ENCODE measurements at places on chromosomes 3 and 15.

DNA sequence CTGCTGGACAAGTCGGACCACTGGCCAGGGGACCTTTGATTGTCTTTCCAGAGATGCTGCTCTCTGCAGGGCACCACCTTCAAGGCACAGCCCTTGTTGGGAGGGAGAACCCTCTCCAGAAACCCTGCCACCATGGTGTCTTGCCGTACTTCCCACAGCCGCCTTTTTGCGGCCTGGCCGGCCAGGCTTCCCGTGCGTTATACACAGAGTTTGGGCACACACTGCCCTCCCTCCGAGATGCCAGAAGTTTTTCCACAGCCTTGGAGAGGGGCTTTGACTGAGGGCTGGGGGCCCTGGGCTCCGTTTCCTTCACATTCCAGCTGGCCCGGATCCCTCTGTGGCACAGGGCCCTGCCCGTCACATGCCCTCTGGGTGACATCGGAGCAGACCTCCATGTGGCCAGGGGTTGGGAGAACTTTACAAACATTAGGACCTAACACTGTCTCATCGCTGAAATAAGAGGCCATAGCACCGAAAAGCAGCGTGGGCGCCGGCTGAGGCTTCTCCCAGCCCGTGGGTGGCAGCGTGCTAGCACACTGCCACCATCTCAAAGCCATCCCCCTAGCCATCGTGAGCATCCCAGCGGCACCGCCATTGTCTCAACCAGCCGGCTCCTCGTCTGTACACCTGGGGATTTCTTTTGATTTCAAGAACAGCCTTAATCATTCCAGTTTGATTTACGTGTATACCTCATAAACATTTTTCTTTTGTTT lies 6.3 kb upstream of the APEH start:
- no peak for DNase-seq

DNA sequence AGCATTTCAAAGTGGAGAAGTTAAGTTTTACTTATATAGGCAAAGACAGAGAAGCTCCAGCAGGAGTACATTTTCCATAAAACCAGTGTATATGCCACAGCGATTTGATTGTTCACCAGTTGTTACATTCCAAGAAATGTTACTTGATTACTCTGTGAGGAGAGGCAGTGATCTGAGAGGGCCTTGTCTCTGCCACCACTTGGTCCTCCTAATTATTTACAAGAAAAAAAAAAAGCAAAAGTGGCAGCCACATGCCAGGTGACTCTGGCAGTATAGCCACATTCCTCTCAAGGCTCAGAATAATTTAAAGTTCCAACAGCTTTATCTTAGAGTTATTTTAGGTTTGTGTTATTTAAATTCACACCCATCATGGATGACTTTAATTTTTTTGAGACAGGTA lies 1077.8 kb downstream of the ZPLD1 start:
- DNase-seq: no peak

DNA sequence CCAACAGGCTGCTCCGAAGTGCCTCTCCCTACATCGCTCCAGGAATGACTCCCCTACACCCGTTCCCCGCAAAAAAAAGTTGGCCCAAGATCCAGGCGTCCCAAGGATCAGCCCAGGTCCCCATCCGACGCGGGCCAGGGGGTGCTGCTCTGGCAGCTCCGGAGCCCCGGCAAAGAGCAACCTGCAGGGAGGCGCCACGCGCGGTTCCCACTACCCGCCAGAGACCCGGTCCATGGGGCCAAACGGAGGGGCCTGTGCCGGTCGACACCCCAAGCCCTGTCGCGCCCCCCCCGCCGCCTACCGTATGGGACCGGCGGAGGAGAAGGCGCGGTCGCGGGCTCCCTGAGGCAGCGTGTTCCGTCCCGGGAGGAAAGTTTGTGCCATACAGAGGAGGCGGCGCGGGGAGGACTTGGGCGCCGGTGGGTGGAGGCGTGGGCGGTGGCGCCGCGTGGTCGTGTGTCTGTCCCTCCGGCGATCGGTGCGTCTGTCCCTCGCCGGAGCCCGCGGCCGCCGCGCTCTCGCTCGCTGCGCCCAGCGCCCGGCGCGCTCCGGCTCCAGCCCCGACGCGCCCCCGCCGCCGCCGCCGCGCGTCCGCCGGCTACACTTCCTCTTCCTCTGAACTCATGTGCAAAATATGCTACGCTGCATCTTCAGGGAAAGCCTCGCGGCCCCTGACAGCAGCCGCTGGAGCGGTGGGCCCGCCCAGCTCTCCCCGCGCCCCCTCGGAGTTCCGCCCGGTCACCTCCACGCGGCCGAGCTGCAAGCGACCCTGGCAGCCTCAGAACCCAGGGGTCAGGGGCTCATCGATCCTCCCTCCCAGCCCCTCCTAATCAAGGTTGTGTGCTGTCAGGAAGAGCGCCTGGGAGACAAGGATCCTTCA lies at the start of gene RFTN1:
TSS of gene RFTN1 (minus strand) at position 559 of the 880 bp plus-strand sequence. CDS start 19,830 bp downstream, outside the sequence.
- DNase-seq: peak; percentile 18

GRCh38 chr3:196138482-196139254 lies 56.8 kb upstream of the TFRC start:
- no peak for DNase-seq

DNA sequence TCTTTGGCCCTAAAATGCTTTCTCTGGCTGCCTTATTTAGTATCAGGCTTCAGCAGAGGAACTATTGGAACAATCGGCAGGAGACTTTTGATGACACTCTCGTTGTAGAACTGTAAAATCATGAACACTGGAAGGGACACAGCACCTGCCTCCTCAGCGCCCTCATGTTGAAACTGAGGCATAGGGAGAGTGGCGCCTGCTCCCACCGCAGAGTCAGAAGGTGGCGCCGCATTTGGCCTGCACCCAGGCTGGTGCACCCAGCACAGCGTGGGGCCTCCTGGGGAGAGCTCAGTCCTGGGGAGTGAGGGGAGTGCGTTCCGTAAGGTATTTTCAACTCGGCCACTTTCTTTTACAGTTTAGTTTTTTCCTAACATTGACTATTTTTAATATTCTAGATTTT lies 78.2 kb upstream of the BLM start:
- no peak for DNase-seq

GRCh38 chr3:21544076-21544462 lies 206.9 kb downstream of the ZNF385D start:
- DNase-seq: no peak

- no peak for DNase-seq
These were observed 120.7 kb upstream of the MDFIC2 start for GRCh38 chr3:70433091-70433490.

DNA sequence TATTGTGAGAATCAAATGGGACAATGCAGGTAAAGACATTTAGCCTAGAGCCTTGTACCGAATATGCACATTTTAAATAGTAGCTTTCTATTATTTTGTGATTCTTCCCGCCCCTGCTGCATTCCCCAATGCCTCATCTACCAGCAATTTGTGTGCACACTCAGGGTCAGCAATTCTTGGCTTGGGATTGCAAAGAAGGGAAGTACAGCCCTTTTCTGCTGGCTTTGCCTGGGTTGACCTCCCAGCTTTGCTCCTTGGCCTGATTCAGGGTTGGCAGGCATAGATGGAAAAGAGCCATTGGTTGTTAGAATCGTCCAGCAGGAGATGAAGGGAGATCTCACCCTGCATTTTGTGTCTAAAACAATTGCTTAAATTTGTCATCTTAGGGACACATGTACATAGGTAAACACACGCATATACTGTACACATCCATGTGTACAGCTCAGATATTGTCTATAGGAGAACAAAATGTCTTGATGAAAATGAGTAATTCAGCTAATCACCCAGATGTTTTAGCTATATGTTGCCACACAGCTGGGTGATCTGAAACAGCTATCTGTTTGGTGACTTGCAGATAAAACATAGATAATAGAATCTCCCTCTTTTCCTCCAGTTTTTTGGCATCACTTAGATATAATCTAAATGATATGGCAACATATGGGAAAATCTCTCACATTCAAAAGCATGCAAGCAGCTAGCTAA lies 340.9 kb upstream of the TBL1XR1 start:
- no peak for DNase-seq

DNA sequence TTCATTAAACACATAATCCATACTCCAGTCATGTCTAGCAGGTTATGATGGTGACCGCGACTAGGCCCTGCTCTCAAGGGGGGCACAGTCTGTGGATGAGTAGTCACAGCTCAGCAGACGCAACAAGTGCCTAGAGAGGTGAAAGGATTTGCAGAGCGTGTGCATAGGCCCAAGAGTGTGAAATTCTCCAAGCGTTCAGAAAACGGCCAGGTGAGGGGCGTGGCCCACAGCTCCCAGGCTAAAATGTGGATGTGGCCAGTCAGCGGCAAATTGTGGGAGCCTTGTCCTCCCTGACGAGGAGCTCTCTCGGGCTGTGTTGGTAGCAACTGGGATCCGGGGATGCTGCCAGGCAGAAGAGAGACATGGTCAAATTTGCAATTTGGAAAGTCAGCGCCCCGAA lies 46.4 kb upstream of the TSEN2 start:
- DNase-seq: no peak

DNA sequence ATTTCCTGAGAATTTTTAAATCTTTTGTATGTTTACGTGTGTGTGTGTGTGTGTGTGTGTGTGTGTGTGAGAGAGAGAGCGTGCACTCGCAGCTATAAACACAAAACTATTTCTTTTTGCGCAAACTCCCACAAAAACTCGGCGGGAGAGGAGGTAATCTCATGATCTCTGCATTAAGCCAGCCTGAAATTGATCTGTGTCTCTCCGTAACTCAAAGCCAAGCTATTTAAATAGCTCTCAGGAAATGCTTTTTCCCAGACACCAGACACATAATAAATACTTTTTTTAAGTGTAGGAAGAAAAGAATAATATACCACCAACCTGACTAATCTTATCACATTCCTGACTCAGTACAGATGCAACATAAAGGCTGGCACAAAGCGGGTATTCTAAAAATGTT lies 226.8 kb downstream of the MAGI1 start:
- peak; percentile 11 for DNase-seq

DNA sequence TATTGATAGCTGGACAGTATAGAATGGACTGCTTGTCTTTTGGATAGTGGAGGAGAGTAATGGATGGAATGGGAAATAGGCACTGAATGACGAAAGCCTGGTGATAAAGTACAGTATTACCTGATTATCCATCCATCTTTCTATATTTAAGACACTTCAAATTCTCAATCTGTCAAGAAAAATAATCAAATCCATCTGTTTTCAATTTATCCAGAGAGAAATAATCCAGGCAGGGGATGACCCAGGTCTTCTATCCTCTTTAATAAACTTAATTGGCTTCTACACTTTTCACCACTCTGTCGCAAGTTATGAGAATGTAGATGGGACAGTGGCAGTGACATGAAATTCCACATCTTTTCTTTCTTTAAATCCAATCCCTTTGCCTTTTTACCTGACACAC lies 420.3 kb upstream of the PDZRN3 start:
- DNase-seq: no peak

- DNase-seq: no peak
These were observed 11.2 kb downstream of the CLN6 start for GRCh38 chr15:68218331-68218730.

DNA sequence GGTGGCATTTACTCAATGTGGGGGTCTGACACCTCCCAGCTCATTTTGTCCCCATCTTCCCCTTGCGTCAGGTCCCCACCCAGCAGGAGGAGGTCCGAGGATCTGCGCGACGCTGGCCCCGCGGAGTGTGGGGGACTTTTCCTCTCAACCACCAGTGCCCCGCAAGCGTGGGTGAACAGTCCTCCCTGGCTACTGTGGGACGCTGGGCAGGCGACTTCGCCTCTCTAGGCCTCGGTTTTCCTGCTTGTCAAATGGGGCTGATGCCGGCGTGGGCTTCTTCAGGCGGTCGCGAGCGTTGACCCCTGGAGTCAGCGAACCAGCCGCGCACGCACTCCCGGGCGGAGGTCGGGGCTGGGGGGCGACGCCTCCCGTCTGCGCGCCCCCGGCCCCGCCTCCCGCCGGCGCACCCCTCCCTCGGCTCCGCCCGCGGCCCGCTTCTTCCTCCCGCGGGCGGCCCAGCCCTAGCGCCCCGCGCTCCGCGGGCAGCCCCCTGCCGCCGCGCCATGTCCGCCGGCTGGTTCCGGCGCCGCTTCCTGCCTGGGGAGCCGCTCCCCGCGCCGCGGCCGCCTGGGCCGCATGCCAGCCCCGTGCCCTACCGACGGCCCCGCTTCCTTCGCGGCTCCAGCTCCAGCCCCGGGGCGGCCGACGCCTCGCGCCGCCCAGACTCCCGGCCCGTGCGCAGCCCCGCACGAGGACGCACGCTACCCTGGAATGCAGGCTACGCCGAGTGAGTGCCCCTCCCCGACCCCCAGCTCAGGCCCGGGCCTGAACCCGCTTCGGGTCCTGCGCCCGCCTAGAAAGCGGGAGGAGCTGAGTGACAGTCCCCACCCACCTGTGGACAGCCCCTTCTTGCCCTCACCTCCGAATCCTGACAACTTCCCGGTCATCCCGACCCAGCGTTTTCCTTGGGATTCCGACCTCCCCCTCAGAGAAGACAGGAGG lies at the start of gene PPM1M:
TSS of gene PPM1M (plus strand) at position 438 of the 942 bp plus-strand sequence. CDS start at position 504, 66 bp downstream.
- no peak for DNase-seq

DNA sequence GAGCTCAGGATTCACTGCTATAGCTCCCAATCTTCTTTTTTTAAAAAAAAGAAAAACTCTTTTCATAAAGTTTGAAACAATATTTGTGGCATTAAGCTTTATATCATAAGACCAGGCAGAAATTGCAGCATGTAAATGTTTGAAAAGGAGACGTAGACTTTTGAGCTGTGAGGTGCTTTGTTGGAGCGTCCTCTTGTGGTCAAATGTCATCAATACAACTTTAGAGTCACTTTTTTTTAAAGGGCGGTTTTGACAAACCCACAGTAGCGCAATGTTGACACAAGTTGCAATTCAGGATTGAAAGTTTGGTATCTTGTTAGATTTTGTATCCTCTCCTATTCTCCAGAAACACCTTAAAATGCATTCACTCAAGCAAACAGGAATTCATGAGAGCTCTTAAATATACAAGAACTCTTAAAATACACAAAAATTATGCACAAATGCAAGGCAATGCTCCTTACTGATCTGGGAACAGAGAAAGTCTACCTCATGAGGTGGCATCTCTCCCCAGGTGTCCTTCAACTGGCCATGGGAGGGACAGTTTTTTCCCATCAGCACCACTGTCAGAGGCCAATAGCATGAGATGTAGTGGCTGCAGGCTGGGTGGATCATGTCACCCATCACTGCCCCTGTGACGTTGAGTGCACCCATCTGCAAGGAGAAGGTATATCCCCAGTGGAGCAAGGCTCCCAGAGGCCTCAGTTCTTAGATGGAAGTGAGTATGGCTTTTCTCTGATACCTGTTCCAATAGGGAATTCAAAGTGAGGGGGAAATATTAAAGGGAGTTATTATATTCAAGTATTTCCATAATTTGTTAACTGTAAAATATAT lies 70.7 kb downstream of the ANXA2 start:
- peak; percentile 17 for DNase-seq

DNA sequence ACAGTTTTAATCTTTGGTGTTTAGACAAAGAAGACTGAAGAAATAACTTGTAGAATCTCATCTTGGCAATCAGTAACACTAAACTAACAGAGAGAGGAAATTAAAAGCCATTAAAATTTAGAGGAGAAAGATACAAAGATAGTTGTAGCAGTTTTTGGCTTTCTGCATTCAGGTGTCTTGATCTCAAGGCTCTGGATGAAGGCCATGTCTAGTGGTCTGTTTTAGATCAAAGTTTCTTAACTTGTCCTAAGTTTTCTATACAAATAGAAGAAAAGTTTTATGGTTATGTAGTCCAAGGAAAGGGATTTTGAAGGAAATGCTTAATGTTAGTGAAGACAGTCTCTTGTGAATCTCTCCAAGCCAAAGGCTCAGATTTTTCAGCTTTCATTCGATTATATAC lies 222.9 kb downstream of the BCHE start:
- no peak for DNase-seq

GRCh38 chr3:37243820-37244748 lies 69.7 kb upstream of the LRRFIP2 start:
- peak; percentile 69 for DNase-seq
